ENCODE measurements at places on chromosomes 3 and 15. TPM values are rescaled to one million over a fixed set of nuclear protein-coding genes. Genes with fewer than 3 reads are reported as not detected.

Gene ATP13A5
- total RNA-seq, result 1.1 TPM

Gene KLHL40
- not detected for total RNA-seq

Gene PEX5L
- 0.04 TPM for total RNA-seq

Gene ZBTB20
- 74.9 TPM for total RNA-seq

Gene CLDN16
- 0.60 TPM for total RNA-seq

Gene RTP4
- 1.0 TPM for total RNA-seq

Gene GUCA1C
- not detected for total RNA-seq

Gene SLC28A2
- not detected for total RNA-seq

Gene ZBTB11
- total RNA-seq, result 20.0 TPM

Gene SPINK8
- total RNA-seq, result not detected

Gene PDIA5
- total RNA-seq, result 52.7 TPM

Gene SSR3
- 479 TPM for total RNA-seq

Gene IL17RC
- total RNA-seq, result 39.1 TPM

Gene NRG4
- total RNA-seq, result 6.2 TPM

Gene SH2D7
- total RNA-seq, result not detected

Gene MEIS2
- total RNA-seq, result 119 TPM

Gene PAK6
- 5.8 TPM for total RNA-seq

Gene ECE2
- total RNA-seq, result 9.3 TPM

Gene ATP13A4
- total RNA-seq, result 2.9 TPM

Gene IL5RA
- not detected for total RNA-seq

Gene SLTM
- total RNA-seq, result 48.8 TPM

Gene GPR27
- not detected for total RNA-seq

Gene C3orf22
- not detected for total RNA-seq

Gene ROBO2
- 1.2 TPM for total RNA-seq

Gene TRAT1
- total RNA-seq, result 0.19 TPM

Gene SYNPR
- not detected for total RNA-seq

Gene FMN1
- total RNA-seq, result 29.2 TPM

Gene IQCH
- 3.8 TPM for total RNA-seq

Gene PTPN9
- 19.3 TPM for total RNA-seq

Gene PLIN1
- 2.9 TPM for total RNA-seq

Gene RAD51
- 1.4 TPM for total RNA-seq

Gene PLA2G4E
- not detected for total RNA-seq

Gene RASGRF1
- 0.11 TPM for total RNA-seq

Gene CFAP91
- 8.1 TPM for total RNA-seq

Gene ARPIN
- total RNA-seq, result 8.1 TPM

Gene HHLA2
- total RNA-seq, result not detected

Gene SENP7
- total RNA-seq, result 23.3 TPM

Gene SMCO1
- not detected for total RNA-seq

Measured in adrenal gland (tissue), 19 donors.